Muscle of leg (tissue), 16 donors: ENCODE measurements at places on chromosomes 5 and 9.

- no peak overlapping the region for H3K4me3 ChIP-seq
- peaks cover 11% of the 10 kb centered on the region for H3K4me1 ChIP-seq
- H3K27ac ChIP-seq = no peak overlapping the region
- DNase-seq = no peak
- no peaks in the 10 kb centered on the region for H3K36me3 ChIP-seq
Measured at GRCh38 chr9:82599336-82599949, 463.5 kb downstream of the RASEF start.

DNA sequence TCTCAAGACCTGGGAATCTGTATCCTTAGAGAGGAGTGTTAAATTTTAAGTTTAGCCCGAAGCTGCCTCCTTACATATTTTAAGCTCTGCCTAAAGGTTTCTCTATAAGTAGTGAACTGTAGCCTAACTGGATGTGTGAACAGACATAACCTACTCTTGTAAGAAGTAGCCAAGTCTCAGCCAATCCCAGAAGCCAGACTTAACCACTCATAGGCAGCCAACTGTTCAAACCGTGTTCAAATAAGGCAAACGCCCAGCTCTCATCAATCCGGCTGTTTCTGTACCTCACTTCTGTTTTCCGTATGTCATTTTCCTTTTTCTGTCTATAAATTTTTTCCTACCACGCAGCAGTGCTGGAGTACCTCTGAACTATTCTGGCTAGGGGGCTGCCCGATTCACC lies 58.7 kb upstream of the HRH2 start:
- no peak for DNase-seq
- no peaks in the 10 kb centered on the region for H3K36me3 ChIP-seq
- H3K4me3 ChIP-seq = no peak overlapping the region

DNA sequence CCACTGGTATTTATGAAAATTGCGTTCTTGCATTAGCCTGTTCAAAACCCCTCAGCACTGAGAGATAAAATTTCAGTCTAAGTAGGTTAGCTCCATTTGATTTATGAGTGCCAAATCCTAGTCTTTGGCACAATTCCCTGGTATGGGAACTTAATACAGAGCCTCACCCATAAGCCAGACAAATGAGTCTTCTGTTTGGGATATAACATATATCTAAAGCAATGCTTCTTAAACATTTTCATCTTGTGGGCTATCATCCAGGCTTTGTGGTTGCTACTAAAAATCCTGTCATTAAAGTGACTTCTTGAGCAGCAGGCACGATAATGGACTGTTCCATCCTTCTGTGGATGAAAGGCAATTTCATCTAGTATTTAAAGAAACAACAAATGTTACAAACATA lies 419.5 kb upstream of the ACTBL2 start:
- DNase-seq = peak; percentile 52
- H3K4me1 ChIP-seq = peaks cover 5% of the 10 kb centered on the region
- H3K27me3 ChIP-seq = no peaks in the 10 kb centered on the region
- H3K4me3 ChIP-seq = no peak overlapping the region
- no peaks in the 10 kb centered on the region for H3K36me3 ChIP-seq

DNA sequence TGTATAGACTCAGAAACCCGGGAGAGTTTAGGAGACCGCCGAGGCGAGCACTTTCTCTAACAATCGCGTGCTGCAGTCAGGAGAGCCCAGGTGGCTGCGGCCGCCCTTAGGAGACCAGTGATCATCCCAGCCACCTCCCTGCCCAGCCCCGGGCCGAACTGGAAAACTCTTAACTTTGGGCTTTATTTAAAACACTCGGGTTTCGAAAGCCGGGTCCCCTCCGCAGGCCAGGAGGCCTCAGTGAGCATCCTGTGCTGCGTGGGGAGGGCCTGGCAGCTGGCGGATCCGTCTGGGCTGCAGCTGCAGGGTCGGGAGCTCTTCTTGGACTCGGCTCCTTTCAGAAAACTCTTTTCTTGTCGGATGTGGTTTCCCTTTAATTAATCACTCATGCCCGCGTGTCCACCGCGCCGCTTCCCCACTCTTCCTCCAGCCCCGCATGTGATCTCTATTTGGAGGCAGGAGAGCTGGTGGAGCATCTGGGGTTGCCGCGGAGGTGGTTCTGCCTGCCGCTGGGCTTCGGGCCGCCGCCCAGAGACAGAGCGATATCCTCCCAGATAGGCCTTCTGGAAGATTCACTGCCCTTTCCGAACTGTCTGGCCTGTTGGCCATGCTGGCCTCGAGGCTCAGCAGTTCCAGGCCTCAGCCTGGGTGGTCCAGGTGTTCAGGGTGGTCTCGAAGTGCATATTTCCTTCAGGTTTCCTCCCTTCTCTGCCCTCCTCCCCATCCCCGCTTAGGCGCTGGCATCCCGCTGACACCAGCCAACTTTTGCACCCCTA lies 59.5 kb downstream of the TMEM174 start:
- H3K27me3 ChIP-seq = peaks cover 73% of the 10 kb centered on the region
- DNase-seq = peak; percentile 45
- H3K4me1 ChIP-seq = peaks cover 20% of the 10 kb centered on the region
- H3K36me3 ChIP-seq = no peaks in the 10 kb centered on the region
- no peak overlapping the region for H3K27ac ChIP-seq

- H3K27me3 ChIP-seq = no peaks in the 10 kb centered on the region
- H3K4me1 ChIP-seq = peaks cover 68% of the 10 kb centered on the region
- H3K4me3 ChIP-seq = no peak overlapping the region
Measured at GRCh38 chr9:134556531-134557068, 85.0 kb upstream of the COL5A1 start.

GRCh38 chr9:83622939-83623678 lies at the start of gene IDNK:
Gene IDNK (plus strand): TSS chr9:83623143. CDS start chr9:83623172, 29 bp downstream.
- H3K27me3 ChIP-seq = peaks cover 4% of the 10 kb centered on the region
- H3K4me1 ChIP-seq = peaks cover 14% of the 10 kb centered on the region
- peak within 1 kb of the TSS; percentile 73 for H3K4me3 ChIP-seq
- H3K27ac ChIP-seq = peak within 1 kb of the TSS; percentile 90
- peaks cover 9% of the 10 kb centered on the region for H3K36me3 ChIP-seq
- peak; percentile 65 for DNase-seq

DNA sequence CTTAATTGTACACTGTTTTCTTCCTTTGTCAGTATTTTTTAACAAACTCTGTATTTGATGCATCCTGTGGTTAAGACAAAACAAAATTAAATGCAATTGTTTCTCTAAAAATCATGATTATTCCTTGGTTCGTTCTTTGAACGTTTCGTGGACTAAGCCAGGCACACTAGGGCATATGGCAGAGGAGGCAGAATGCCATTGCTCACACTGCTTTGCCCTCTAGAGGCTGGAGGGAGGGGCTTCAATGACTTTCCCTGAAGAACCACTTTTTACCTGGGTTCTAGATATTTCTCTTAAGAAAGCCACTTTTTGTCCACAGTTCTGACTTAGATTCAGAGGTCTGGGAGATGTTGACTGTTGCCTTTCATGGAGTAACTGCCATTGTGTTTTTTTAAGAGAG lies 236.2 kb upstream of the ADAMTSL1 start:
- H3K27ac ChIP-seq = no peak overlapping the region
- H3K4me3 ChIP-seq = no peak overlapping the region
- H3K4me1 ChIP-seq = no peaks in the 10 kb centered on the region
- H3K27me3 ChIP-seq = peaks cover 3% of the 10 kb centered on the region

- H3K4me3 ChIP-seq = no peak overlapping the region
Measured at GRCh38 chr9:88391236-88391635, 3.0 kb downstream of the SPIN1 start.

- H3K27me3 ChIP-seq = no peaks in the 10 kb centered on the region
- H3K4me1 ChIP-seq = peaks cover 61% of the 10 kb centered on the region
- peaks cover 27% of the 10 kb centered on the region for H3K36me3 ChIP-seq
Measured at GRCh38 chr5:172770675-172771438, at the start of gene DUSP1. Gene DUSP1 (minus strand): TSS chr5:172771195. CDS start chr5:172770952, 243 bp downstream.

- H3K4me3 ChIP-seq = no peak overlapping the region
- peaks cover 2% of the 10 kb centered on the region for H3K4me1 ChIP-seq
- no peaks in the 10 kb centered on the region for H3K36me3 ChIP-seq
- DNase-seq = peak; percentile 58
- peak overlapping the region; percentile 40 for H3K27ac ChIP-seq
Measured at GRCh38 chr5:52840277-52841050, 52.7 kb downstream of the ITGA1 start.

DNA sequence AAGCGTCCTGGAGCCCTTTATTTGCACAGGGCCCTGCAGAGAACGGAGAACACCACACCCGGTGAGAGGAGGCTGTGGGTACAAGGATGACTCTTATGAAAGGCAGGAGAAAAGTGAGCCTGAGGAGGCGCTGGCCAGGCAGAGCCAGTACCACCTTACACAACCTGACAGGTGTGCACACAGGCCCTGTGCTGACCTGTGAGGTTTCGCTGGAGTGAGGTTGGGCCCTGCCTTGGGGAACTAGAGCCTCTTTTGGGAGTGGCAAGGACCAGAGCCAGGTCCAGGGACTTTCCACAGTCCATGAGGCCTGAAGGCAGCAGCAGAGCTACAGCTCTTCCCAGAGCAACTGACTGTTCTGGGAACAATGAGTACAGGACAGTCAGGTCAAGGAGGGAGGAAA lies 3.1 kb downstream of the SRD5A1 start:
- H3K4me1 ChIP-seq = peaks cover 17% of the 10 kb centered on the region
- H3K27me3 ChIP-seq = no peaks in the 10 kb centered on the region
- no peak for DNase-seq
- H3K4me3 ChIP-seq = no peak overlapping the region
- peaks cover 8% of the 10 kb centered on the region for H3K36me3 ChIP-seq

DNA sequence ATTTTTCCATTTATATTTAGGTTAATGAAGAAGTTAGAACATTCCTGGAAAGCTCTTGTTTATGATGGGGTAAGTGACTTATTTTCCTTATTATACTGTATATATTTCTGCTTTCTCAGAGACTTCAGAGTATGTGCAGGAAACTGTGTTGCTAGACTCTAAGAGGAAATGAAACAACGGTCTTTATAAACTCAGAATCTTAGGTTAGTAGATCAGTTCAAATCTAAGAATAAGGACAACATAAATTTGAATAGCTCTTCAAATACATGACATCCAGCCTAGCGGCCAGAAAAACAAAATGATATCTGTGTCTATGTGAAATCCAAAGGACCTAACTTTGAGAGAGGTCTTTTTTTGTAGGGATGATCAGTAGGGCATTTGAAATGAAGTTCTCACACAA lies 94.3 kb downstream of the PRKACG start:
- DNase-seq = peak; percentile 26
- no peaks in the 10 kb centered on the region for H3K27me3 ChIP-seq
- H3K4me1 ChIP-seq = no peaks in the 10 kb centered on the region
- no peak overlapping the region for H3K27ac ChIP-seq
- H3K36me3 ChIP-seq = no peaks in the 10 kb centered on the region
